Central memory CD8-positive, alpha-beta T cell (primary cell): ENCODE measurements at places on chromosomes 11 and 22.

DNA sequence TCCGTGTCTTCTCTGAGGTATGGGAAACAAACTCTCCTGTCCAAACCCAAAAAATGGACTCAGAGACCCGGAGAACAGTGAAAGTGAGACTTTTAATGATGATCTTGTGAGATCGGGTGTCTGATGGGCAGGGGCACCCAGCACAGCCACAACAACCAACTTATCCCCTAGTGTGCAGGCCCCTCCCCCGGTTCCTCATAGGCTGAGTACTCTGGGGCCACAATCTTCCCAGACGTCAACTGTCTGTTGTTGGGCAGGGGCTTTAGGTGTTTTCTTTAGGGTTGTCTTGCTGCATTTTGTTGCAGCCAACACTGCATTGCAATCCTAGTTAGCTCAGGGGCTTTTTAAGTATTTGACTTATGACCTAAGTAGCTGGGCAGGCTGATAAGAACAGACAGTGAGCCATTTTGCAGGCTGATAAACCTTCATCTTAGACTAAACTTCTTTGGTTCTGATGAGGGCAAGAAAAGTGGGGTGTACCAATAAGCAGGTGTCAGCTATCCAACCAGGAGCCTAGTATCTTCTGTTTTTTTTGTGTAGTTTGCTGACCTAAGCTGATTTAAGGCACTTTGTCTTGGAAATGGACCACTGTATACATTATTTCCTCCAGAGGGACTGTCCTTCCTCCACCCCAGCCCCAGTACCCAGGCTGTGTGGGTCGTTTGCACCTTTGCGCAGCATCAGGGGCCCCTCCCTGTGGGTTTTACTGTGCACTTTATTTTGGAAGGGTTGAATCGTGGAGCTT lies 1323.6 kb downstream of the TBC1D22A start:
- DNase-seq: no peak

- DNase-seq: no peak
Measured at GRCh38 chr11:86793307-86793706, 7.0 kb upstream of the PRSS23 start.

GRCh38 chr11:67435727-67436458 lies 1.6 kb downstream of the PTPRCAP start:
- DNase-seq: no peak

GRCh38 chr22:19120829-19121630 lies 1.2 kb downstream of the DGCR2 start:
- DNase-seq: no peak

- no peak for DNase-seq
Measured at GRCh38 chr11:20555783-20556182, 43.6 kb upstream of the SLC6A5 start.

DNA sequence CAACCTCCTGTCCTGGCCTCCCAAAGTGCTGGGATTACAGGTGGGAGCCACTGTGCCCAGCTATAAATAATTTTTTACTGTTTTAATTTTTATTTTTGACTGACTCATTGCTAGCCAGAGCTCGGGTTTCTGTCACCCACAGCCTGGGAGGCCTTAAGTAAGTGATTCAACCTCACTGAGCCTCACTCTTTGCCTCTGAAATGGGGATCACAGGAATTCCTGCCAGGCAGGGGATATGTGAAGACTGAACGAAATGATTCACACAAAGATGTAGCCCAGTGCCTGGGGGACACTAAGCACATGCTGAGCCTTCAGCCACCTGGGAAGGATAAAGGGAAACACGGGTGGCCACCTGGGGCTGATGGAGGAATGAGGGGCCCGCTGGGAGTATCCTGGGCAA lies 3.8 kb upstream of the LRRC74B start:
- DNase-seq: no peak

DNA sequence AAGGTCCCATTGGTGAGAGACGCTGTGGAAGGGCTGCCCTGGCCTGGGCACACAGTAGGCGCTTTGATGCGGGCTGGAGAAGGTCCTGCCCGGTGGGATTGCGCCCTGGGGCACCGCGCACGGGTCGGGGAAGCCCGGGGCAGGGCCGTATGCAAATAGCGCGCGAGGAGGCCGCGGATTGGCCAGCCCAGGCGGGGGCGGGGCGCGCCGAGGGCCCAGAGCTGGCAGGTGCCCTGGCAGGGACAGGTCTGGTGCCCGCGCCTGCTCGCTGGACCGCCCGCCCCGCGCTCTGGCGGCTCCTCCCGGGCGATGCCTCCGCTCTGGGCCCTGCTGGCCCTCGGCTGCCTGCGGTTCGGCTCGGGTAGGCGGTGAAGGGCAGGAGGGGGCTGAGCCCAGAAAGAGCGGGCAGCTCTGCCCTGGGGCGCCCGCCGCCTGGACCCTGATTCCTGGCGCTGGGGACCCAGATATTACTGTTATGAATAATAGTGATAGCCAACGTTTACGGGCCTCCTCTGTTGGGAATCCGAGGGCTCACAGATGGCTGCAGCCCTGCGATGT lies at the start of gene UPK3A:
UPK3A (plus strand) TSS at position 245 of the 558 bp plus-strand sequence; CDS start at position 310, 65 bp downstream.
- DNase-seq: no peak

DNA sequence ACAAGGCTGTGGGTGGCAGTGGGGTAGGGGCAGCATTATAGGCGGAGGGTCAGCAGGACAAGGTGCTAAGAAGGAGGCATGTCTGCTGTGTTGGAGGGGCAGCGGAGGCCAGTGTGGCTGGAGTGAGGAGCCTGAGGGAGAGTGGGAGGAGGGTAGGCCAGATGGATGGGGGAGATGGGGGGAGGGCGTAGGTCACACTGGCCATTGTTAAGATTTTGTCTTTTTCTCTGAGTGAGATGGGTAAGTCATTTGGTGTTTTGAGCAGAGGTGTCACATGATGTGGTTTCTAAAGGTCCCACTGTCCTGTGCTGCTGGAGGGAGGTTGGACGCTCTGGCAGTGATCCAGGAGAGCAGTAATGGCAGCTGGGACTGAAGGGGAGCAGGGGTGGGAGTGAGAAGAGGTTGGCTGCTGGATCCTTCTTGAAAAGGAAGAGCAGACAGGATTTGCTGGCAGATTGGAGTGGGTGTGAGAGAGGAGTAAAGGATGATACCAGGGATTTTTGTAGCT lies 9.8 kb downstream of the PPP6R3 start:
- no peak for DNase-seq

DNA sequence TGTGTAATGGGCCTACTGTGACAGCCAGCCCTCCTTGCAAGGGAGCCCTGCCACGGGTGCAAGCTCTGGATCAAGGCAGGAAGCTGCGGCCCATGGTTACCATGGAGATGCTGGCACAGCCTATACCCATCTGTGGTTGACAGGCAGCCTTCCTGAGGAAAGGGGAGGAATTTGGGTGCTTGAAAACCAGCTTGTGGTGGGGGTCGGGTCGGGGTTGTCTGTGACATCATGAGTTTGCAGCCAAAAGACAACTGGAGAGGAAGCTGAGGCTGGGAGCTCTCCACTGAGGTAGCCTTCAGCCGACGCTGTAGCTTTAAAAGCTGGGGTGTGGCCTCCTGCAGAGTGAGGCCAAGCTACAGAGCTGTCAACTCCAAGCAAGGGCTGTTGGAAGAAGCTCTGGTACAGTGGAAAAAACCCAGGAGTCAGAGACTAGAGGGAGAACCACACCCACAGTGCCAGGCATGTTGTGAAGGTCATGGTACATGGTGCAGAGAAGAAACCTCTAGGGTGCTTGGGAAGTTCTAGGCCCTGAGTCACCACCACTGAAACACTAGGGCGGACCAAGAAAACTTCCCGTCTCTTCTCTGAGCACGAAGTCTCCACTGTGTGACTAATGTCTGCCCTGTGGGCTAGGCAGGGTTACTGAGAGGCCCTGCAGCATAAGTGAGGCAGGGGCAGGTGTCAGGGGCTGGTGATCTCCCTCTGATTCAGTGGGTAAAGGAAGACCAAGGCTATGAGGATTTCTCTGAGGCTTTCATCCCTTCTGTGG lies 10.8 kb upstream of the LDHA start:
- peak; percentile 21 for DNase-seq

- DNase-seq: no peak
Measured at GRCh38 chr22:36746375-36746970, 29.4 kb downstream of the IFT27 start.

- DNase-seq: no peak
Measured at GRCh38 chr11:88345949-88346348, 8.4 kb upstream of the CTSC start.

DNA sequence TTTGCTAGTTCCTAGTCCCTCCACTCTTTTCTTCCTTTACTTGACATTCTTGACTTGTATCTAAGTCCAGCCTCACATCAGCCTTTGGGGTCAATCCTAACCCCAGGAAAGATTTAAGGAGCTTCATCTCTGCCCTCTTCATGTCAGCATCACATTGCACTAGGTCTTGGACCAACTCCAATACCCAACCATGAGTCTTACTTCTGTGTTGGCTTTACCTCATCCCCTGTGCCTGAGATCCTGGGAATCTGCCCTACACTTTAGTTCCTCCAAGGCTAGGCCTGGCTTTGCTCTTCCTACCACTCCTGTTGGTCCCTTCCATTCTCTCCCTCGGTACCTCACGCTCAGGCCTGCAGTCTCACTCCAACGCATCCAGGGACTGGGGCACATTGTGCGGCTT lies 117.0 kb downstream of the SLC1A2 start:
- DNase-seq: no peak

DNA sequence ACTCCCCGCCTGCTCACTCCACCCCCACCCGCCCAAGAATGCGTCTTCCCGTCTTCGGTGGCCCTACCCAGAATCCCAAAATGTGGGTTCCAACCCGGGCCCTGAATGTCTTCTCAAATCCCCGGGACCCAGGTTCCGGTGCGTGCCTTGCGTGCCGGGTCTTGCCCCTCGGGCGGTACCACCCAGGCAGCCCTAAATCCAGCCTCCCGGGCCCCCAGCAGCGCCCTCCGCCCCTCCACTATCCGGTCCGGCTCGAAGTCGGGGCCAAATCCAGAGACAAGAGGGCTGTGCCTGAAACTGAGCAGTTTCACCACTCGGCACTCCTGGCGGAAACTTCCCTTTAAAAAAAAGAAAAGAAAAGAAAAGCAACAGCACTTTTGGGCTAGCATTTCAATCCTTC lies 16.3 kb upstream of the CCT8L2 start:
- DNase-seq: no peak

DNA sequence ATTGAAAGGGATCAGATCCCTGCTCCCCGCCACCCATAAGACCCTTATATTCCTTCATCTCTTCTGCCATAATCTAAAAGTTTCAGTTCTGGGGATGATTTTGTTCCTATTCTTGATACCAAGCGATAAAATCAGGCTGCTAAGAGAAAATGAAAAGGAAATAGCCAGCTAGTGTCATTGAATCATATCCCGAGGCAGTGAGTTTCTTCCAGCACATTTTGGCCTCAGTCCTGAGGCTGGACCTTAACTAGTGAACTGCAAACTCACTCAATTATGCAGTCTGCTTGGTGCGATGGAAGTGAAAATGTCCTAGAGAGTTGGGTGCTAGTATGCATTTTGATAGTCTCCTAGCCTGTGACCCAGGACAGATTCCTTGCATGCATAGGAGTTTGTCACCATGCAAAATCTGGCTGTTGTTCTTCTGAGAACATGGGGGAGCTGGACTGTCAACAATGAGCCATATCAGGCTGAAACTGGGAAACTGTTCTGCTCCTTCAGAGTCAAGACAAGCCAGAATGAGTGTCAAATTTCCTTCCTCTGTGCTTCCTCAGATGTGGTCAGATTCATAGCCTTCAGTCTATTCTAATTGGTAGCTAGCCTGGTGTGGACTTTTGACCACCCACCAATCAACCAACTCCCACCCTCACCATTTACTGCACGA lies 102.9 kb downstream of the CCDC81 start:
- DNase-seq: no peak

GRCh38 chr11:10639350-10639749 lies 54.2 kb downstream of the IRAG1 start:
- DNase-seq: no peak

DNA sequence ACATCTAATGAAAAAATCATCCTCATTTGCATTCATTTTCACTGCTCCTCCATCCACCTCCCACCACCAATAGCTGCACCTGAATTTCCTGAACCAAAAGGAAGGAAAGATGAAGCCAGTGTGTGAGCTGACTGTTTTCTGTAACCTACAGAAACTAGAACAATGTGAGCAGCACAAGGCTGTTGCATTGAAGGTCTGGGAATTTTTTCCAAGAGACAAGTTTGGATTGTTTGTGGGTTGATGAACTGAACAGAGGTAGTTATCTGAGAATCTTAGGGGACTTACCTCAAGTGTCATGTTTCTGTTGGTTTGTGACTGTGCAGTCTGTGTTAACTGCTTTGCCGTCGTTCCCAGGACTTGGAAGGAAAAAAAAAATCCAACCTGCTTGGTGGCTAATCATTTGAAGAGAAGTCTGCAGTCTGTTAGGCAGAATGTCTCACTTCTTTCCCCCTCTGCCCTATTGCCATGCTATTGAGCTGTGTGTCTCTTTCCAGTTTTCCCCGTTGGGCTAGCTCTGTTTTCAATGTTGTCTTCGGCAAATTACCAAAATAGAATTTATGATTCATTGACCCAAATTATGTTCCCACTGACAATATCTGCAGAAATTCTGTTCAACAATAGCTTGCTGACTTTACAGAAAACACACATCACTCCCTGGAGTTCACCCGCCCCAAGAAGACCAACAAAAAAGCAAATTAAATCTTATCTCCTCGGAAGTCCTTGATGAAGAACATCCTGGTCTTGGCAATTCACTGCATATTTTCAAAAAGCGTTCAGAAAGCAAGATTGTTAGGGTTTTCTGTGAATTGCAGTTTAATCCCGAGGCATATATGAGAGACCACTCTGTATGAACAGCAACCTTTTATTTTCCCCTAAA lies 76.0 kb downstream of the SC5D start:
- no peak for DNase-seq

DNA sequence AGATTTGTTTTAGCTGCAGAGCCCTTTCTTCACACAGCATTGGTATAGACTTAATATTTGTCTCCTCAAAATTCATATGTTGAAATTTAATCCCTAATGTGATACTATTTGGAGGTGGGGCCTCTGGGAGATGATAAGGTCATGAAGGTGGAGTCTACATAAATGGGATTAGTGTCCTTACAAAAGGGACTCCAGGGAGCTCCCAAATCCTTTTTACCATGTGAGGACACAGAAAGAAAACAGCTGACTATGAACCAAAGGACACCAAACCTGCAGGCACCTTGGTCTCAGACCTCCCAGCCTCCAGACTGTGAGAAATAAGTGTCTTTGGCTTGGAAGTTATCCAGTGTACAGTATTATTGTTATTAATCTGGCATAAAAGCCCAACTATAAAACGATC lies 10.2 kb downstream of the SLC35F2 start:
- DNase-seq: no peak

DNA sequence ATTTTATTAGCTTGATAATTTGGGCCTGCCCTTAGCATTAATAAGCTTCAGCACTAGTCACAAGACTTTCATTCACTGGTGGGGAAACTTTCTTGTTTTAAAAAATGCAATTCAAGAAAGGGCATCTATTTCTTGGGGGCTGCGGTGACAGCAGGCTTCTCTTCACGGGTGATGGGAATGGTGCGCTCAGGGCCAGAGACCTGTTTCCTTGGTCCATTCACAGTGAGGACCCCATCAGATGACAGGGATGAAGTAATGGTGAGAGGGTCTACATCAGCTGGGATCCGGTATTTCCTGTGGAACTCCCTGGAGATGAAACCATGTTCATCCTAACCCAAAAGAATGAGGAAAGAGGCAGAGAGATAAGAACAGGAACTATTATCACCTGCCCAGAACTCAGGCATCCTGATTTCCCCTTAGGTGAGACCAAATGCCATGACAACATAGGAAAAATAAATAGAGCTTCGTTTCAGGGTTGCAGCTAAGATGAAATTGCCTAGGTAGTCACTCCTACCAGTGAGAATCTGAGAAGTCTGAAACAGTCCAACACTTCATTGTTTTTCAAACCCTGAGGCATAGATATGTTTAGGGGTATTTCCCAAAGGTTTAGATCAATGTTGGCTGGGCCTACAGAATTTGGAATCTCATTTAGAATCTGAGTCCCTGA lies 2.8 kb downstream of the CRYAB start:
- DNase-seq: no peak
